Sigmoid colon (tissue), 7 donors: ENCODE measurements at places on chromosomes 4 and X.

- DNase-seq = no peak
These were observed 61.1 kb upstream of the C1QTNF7 start for GRCh38 chr4:15366721-15367120.

- DNase-seq = no peak
These were observed 15.3 kb downstream of the CCNG2 start for GRCh38 chr4:77172336-77172735.

GRCh38 chr4:175411251-175411650, 400.8 kb downstream of the GPM6A start:
- DNase-seq = no peak

GRCh38 chr4:52657618-52658501, 1.2 kb downstream of the USP46 start:
- peak; percentile 65 for DNase-seq

GRCh38 chrX:110228453-110228852, 89.4 kb downstream of the AMMECR1 start:
- DNase-seq = no peak

GRCh38 chr4:185880571-185880970, 68.6 kb upstream of the SORBS2 start:
- no peak for DNase-seq
